H1 (cell line): ENCODE measurements at places on chromosomes 16 and 17.
A peak's percentile ranks its signal among the peaks of the same experiment; 100 is the strongest.

- peak; percentile 73 for DNase-seq
Measured at GRCh38 chr16:9050102-9050830, 41.2 kb upstream of the HAPSTR1 start.

DNA sequence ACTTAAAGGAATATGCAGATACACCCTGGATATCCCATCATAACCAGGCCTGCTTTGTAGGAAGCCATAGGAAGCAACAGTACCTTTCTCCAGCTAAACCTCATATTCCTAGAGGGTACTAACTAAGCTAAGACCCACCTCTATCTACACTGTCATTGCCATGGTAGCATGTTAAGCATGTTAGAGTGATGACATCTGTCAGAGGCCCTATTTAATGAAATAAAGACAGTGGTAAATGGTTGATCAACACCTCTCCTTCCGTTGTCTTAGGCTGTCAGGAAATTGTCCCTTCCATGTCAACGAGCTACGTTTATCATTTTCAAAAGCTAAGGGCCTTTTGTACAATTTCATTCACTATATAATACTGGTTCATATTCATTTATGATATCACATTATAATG is 251.1 kb upstream of the PSMD7 start:
- DNase-seq: no peak

- DNase-seq: no peak
Measured at GRCh38 chr16:66486199-66486772, 59.2 kb downstream of the BEAN1 start.

DNA sequence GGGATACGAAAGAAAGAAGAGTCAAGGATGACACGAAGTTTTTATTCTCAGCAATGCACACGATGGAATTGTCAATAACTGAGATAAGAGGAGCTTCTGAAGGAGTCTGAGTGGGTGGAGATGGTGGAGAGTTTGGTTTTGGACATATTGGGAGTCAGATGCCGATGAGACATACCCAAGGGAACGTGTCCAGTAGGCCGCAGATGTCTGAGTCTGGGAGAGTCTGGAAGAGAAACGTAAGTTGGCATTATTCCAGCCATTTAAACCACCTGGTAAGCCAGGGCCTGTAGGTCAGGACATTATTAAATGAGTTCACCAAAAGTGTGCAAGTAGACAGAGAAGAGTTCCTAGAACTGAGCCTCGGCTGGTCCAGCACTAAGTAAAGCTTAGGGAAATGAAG is 478.3 kb upstream of the CDH5 start:
- DNase-seq: no peak

GRCh38 chr17:8072341-8072728 is 15.2 kb downstream of the ALOX12B start:
- peak; percentile 65 for DNase-seq

- DNase-seq: no peak
Measured at GRCh38 chr17:60473788-60474187, 51.5 kb downstream of the CHCT1 start.

DNA sequence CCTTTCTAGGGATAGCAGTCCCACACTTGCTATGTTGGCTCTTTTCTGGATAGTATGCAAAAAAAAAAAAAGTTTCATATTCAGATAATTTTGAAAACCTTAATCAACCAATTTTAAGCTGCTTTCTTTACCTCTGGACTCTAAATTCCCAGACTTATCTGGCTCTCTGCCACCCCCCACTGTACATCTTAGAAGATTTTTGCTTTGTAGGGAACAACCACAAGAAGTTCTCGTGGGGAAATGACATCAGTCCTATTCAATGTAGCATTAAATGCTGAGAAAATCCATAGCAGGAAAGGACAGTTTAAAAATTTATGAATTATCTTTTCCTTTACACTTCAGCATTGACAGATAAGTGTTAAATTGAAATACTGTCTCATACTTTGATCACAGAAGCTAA is 562.7 kb upstream of the HSBP1 start:
- DNase-seq: no peak

GRCh38 chr16:23729503-23730424 is 16.7 kb upstream of the ERN2 start:
- no peak for DNase-seq

DNA sequence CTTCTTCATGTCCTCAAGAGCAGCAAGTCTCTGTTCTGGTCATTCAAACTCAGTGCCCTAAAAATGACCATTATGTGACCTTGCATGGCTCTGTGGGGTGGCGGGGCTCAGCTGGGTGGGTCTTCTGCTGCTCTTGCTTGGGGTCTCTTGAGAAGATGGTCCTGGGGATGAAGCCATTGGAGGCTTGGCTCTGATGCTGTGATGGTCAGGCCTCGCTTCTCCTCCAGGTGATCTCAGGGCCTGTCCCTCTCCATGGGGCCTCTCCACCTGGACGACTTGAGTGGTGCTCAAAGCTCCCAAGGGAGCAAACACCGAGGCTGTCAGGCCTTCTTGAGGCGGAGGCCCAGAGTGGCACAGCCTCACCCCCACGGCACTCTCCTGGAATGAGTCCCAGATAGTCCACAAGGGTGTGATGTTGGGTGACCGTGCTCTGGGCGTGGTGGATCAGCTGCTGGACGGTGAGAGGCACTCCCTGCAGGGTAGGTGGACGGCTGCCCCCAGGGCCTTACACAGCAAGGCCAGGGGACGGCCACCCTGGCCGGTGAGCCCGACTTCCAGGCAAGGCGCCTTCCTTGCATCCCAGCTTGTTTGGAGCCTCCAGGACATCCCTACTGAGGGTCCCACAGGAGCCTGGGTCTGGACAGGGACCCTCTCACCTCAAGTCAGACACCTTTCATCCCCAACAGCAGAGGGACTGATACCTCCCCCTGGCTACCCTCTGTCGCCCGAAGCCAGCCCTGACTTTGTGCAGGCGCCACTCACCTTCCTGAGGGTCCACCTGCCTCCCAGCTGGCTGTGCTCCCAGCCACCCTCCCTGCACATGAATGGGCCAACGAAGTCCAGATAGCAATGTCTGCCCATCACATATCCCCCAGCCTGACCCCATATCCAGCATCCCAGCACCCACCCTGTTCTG is 48.7 kb downstream of the USP22 start:
- DNase-seq: no peak

DNA sequence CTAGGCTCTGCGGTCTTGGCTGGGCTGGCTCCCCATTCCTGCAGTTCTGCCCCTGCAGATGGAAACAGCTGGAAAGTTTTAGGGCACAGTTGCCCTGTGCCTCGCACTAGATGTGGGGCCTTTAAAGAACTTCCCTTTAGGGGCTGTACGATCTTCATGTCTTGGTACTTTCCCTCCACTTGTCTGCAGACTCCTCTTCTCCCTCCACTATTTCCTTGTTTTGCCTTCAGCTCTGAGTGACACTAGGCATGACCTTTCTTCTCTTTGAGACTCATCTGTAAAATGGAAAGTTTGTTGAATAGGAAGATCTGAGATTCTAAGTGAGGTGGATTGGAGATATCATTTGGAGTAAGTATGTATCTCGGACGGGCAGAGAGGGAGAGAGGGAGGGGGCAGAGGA is 6.3 kb upstream of the TAC4 start:
- no peak for DNase-seq

- DNase-seq: no peak
Measured at GRCh38 chr17:4607261-4607741, 23.0 kb downstream of the SMTNL2 start.

DNA sequence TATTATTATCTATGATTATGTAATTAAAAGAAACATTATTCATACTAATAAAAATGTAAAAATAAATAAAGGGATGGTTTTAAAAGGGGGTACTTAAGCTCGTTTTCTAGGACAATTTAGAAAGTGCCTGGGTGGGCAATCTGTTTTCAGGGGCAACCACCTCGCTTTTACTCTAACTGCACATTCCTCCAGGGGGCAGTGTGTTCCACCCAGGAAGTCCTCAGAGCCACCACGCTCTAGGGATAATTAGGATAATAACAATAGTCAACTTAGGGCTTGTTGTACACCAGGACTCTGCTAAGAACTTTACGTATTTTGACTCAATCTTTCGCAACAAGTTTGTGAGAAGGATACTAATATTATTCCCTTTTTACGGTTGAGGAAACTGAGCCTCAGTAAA is 396.7 kb upstream of the MAF start:
- DNase-seq: no peak

GRCh38 chr16:89982318-89982717 is 33.8 kb downstream of the DEF8 start:
- no peak for DNase-seq

GRCh38 chr16:75805946-75806345 is 79.7 kb upstream of the CPHXL start:
- no peak for DNase-seq

DNA sequence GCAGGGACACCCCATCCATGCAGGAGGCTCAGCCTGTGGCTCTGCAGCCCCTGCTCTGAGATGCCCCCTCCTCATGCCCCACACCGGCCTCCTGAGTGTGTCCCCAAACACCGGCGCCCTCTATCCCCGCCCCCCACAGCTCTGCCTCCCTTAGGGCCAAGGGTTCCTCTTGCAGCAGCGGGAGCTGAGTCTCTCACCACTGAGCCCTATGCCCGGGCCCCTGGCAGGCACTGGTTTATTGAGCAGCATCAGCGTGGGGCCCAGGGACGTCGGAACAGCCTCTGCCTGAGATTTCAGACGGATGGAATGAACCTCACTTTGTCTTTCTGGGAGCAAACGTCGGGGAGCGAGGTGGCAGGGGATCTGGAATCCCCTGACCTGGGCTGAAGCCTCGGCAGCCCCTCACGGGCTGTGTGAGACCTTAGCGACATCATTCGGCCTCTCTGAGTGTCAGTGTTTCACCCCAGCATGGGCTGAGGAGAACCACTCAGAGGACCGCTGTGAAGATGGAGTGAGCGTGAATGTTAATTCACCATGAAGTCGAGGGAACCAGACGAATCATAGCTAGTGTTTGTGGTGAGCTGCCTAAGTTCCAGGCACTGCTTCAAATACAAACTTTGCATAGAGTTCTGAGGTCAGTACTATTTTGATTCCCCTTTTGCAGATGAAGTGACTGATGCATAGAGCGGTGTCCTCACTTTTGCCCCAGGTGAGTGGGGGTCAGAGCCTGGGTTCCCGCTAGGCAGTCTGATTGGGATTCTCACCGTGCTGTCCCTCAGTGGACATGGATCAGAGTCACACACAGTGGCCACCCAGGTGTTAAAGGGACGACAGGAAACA is 5.3 kb upstream of the C16orf74 start:
- DNase-seq: no peak

DNA sequence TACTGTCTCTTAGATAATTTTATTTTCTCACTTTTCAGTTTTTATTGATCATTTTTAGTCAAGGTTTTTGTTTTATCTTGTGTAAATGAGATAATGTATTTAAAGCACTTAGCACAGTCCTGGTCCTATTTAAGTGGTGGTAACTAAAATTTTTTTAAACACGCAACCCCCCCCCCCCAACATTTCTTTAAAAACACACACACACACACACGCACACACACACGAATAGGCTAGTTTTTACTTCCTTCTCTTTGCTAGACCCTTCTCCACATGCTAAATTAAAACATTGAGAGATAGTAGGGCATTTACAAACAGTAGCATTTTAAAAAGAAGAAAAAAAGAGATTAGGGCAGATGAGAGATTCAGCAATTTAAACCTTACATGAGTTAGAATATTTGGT is 5.0 kb downstream of the NFATC3 start:
- no peak for DNase-seq

GRCh38 chr16:84446084-84446483 is 58.4 kb downstream of the MEAK7 start:
- DNase-seq: no peak

DNA sequence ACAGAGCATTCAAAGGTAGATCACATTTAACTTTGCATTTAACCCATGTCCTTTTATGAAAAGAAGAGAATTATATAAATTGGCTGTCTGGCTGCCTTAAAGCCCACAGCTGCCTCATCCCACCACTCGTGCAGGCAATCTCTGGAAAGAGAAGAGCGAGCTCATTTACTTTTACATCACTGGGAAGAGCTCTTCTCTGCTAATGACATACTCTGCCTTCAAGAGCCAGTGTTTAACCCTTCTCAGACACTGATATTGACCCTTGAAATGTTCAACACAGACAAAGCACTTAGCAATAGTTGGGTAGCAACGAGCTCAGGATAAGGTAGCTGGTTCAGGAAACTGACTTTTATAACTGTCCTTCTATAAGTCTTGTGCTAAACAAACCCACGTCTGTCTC is 6.8 kb downstream of the KRT38 start:
- DNase-seq: no peak

DNA sequence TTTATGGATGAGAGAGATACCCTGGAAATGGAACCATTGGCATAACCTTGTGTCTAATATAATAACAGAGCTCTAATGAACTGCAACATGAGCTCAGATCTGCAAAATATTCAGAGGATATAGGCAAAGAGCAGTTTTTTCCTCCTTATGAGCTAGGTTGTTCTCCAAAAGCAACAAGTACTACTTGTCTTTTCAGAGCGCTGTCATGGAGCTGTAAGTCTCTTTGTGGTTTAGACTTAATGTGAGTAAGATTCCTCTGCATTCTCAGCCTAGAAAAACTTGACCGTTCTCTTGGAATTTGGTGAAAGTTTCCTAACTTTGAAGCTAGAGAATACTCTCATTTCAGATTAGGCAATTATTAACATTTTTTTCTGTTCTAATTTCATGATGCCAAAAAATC is 85.2 kb downstream of the FTO start:
- no peak for DNase-seq

- DNase-seq: no peak
Measured at GRCh38 chr16:69314534-69314933, 3.4 kb downstream of the VPS4A start.

DNA sequence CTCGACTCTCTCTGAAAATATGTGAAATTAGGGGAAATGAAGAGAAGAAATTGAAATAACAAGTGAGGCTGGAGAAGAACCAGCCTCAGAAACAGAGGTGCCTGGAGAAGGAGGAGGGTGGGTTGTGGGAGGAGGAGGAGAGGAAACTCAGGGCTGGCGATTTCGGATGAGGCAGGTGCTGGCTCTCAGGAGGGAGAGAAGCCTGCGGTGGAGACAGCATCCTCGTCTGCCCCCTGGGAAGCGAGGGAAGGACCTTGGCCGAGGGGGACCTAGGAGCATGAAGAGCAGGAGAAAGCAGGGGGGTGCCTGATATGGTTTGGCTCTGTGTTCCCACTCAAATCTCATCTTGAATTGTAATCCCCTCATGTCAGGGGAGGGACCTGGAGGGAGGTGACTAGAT is 264.7 kb upstream of the TNRC6C start:
- DNase-seq: no peak

- no peak for DNase-seq
Measured at GRCh38 chr16:56119133-56119532, 72.2 kb upstream of the GNAO1 start.

GRCh38 chr16:55379876-55380390 is 55.9 kb downstream of the IRX6 start:
- no peak for DNase-seq

DNA sequence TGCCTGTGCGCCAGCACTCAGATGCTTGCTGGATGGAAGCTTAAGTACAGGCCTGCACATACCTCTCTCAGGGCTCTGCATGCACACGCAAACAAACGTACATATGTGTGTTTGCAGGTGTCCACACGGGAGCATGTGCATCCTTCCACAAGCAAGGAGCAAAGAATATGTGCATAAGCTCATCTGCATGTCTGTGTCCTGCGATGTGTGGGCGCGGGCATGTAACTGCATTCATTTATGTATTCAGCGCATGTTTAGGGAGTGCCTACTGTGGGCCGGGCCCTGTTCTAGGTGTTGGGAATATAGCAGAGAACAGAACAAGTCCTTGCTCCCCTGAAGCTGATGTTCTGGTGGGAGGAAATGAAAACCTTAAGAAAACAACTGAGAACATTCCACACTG is 13.7 kb downstream of the TRPV2 start:
- no peak for DNase-seq
